ENCODE measurements at places on chromosomes 11 and 22. TPM values are rescaled to one million over a fixed set of nuclear protein-coding genes. Genes with fewer than 3 reads are reported as not detected.

DNA sequence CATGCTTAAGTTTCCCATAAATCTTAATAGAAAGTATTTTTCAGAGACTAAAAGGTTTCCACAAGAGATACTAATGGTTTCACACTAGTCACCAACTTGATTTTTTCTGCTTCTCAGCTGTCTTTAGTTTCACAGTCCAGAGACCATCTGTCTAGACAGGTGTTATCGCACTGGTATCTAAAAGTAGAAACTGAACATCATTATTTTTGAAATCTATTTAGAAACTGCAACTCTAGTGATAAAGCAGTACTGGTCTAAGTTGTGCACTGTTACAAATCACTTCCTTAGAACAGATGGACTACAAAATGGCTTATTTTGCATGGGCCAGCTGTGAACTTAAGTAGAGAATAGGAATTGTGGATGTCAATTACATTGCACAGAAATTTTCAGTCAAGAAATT lies 78.0 kb downstream of the CNTN5 start:
- DNase-seq: no peak

DNA sequence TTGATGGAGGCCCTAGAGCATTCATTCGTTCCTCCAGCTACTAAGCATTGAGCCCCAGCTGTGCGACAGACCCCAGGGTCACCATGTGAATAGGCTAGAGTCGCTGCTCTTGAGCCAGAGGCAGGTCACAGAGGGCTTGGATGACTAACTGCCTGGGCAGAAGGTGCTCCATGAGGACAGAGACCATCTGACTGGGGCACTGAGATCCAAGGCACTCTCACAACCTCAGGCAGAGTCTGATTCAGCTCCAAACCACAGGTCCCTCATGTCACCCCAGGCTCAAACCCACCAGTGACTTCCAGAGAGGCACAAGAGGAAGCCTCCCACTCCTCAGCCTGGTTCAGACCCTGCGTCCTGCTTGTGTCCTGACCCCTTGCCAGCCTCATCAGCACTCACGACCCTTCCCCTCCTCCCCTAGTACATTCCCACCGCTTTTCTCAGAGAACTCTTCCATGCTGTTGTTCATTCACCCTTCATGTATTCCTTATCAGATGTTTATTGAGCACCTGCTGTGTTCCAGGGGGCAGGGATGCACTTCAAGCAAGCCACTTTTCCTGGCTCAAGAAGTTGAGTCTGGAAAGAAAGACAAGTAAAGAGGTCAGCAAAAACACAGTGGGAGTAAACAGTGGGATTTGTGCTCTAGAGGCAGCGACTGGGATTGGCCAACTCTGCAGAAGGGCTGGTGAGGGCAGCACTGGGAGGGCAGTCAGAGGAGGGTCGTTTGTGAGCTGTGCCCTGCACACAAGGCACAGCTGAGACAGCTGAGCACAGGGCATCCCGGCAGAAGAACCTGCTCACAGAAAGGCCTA lies 9.3 kb downstream of the OAF start:
- no peak for DNase-seq

DNA sequence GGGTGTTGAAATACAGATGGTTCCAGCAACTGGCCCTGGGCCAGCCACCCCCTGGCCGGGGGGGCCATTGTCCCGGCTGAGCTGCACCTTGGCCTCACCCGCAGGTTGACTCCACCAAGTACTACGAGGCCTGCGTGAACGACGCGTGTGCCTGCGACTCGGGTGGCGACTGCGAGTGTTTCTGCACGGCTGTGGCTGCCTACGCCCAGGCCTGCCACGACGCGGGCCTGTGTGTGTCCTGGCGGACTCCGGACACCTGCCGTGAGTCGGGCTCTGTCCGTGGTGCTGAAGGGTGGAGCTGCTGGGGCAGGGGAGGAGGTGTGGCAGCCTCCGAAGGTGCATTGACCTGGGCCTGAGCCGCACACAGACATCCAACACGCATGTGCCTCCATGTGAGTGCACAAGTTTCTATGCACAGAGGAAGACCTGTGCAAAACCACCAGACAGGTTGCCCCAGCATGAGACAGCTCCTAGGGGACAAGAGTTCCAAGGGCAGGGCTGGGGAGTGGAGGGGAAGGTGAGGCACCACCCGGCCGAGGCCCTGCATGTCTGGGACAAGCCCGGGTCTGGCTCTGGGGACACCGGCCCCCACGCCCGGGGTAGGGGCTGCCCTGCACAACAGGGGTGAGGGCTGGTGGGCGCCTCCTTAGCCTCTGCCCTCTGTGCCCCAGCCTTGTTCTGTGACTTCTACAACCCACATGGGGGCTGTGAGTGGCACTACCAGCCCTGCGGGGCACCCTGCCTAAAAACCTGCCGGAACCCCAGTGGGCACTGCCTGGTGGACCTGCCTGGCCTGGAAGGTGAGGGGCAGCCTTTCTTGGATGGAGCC lies 16.1 kb downstream of the MUC5B start:
- DNase-seq: peak; percentile 22

DNA sequence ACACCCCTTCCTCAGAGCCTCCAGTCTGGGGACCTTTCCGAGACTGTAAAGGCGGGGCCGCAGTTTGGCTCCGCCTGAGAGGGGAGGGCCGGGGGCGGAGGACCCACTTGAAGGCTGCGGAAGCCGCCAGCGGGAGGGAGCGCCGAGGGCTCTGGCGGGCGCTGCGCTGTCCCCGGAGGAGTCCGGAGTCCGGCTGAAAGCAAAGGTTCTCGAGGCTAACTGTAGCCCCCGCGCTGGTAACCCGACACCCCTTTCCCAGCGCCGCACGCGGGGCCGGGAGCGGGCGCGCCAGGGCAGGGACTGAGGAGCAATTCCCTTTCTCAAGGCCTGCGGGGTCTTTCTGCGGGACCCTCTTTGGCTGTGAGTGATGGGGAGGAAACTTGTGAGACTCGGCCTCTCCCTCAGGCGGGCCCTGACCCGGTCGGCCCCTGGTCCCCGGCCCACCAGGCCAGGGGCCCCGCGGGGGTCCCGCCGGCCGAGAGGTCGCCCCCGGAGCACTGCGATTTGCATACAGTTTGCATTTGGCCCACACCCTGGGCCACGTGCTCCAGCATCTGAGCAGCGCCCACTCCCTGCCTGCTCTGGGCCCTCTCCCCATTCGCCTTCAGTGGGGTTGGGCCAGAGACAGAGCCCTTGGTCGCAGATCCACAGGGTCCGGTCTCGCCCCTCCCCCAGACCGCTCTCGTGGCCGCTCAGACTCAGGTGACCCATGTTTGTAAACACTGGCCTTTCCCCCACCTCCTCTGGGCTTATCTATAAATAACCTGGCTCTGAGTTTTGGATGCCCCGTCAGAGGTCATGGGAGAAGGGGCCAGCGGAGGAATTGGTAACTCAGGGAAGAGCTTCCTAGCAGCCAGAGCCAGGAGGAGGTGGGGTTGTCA lies 519 bp upstream of the ART5 start:
- peak; percentile 81 for DNase-seq

DNA sequence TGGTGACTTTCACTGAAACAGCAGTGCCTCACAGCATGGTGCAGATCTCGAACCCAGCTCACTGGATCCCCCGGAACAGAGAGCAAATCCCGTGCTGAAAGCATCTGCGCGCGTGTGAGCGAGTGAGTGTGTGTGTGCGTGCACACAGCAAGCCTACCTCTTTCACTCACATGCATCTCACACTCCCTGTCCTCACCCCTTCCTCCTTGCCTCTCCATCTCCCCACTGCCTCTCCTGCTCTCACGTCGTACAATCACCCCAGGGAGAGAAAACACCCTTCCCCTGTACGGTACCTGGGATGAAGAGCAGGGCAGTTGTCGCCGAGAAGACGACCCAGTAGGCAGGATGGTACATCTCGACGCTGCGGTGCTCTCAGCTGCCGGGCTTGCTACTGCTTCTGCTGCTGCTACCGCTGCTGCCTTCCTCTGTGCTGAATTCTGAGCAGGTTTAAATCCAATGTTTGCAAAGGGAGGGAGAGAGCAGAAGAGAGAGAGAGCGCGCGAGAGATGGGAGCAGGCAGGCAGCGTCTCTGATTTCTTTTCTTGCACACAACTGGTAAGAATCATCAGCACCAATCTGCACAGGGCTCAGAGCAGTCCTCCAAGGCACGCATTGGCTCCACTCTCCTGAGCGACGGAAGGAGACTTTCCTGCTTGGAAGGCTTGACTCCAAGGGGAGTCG lies at the start of gene OPCML:
Gene OPCML (minus strand): TSS at position 531 of the 681 bp plus-strand sequence.
- DNase-seq: no peak

GRCh38 chr22:42972649-42973535 lies 42.1 kb downstream of the PACSIN2 start:
- DNase-seq: no peak

- no peak for DNase-seq
These were observed 9.7 kb upstream of the CCKBR start for GRCh38 chr11:6249770-6250555.

DNA sequence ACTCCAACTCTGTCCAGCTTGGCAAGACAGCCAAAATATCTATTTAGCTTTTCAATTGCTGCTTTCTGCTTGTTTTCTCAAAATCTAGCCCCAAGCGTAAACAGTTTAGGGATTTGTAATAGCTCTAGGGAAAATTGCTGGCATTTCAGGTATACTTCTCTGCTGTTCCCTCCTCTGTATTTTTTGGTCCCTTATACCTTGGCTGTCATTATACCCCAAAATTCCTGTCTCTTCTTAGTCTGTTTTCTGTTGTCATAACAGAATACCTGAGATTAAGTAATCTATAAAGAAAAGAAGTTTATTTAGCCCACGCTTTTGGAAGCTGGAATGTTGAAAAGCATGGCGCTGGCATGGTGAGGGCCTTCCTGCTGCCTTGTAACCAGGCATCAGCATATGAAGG lies 23.5 kb downstream of the MCAM start:
- no peak for DNase-seq

DNA sequence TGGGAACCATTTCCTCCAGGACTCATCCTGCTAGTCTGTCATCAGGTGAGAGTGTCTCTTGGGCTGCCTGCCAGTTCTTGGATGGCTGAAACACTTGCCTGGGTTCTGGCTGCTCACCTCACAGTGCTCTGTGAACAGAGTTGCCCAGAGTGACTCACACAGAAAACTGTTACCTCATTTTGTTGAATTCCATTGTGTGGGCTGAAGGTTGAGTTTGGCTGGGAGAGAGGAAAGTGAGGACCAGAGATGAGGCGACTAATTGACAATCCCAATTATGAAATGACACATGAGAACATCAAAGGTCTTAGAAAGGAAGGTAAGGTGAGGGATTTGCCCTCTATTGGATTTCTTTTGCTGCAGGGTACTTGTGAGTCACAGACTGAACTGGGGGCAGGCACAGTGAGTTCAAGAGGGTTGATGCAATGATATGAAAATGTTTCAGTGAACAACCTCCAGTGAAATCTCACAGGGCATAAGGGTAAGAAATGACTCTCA lies 20.2 kb upstream of the CALCB start:
- DNase-seq: no peak

DNA sequence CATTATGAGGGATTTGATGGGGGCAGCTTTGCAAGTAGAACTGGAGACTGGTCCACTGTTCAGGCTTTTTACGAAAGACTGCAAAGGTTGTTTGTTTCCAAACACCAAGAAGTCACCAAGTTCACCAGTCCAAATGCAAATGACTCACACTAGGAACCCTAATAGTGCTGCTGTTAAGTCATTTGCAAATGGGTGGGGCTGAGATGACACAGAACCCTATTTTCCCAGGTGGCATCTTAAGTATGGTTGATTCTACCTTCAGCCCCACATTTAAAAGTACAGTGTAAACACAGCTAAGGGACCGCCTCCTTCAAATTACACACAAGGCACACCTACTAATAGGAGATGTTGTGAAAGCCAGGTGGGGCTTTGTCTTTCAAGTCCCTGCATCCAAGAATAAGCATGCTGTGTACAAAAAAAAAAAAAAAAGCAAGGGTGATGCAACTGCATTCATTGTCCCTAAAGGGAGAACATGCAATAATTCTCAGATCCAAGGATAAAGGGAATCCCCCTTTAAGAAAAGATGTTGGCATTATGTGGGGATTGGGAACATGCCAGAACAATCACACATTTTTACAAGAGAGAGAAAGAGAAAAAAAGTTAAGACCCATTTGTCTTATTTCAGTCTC lies 27.3 kb downstream of the BDNF start:
- DNase-seq: no peak

DNA sequence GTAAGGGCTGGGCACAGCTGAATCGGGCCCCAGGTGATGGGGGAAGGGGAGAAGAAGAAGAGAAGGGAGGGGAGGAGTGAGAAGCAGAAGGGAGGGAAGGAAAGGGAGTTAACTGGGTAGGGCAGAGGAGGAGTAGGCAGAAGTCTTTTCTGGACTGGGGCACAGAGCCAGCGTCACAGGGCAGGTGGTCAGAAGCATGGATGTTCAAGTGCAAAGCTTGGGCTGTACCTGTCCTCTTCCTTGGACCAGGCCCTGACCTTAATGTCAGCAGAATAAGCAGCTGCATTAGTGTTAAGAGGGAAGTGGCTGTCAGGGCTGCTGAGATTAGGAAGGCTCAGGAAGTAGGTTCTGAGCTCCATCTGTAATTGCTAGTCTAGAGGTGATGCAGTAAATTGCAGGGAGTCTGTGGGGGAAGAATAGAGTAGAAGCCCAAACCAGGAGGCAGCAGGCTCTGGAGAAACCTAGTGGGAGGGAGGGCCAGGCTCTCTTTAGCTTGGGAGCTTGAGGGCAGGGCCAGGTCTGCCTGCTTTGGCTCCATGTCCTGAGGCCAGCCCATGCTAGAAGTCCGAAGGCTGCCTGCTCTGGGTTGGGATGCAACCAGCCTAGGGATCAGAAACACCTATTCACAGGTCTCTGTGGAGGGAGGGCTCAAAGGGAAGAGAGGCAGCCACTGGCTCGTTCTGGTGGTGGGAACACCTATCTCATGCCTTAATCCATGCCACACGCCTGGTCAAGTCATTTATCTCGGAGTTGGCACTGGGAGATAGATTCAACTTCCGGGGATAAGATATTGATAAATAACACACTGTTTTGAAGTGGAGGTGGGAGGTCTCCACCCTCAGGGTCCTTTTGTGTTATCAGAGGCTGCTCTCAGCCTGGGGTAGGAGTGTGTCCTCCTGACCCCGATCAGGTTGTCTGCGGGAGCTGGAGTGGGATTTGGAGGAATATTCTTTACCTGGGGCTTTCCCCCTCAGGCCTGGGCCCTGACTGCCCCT lies 1.7 kb upstream of the UCP3 start:
- no peak for DNase-seq

- DNase-seq: no peak
These were observed 166.0 kb upstream of the RASSF10 start for GRCh38 chr11:12842933-12843636.

DNA sequence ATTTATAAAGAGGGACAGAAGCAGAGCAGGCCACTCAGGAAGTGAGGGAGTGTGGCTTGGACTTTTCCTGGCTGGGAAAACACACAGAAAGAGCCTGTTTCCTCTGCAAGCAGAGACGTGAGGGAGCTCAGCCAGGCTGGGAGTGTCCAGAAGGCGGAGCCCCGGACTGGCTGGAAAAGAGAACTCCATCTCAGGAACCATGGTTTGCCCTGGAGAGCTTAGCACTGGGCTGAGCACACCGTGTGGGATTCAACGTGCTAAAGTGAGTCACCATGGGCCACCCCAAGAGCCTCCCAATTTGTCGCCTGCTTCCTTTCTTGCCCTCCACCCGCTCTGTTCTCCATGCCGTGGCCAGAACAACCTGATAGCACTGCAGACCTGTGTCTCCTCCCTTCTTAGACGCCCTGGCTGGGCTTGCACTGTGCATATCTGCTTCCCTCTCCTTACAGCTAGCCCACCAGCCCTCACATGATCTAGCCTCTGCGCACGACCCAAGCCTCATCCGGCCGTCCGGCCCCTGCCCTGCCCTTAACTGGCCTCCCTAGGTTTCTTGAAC lies 51.8 kb downstream of the GALNT18 start:
- DNase-seq: no peak

- no peak for DNase-seq
These were observed 27.8 kb downstream of the LIMK2 start for GRCh38 chr22:31239771-31240370.

RIC3 gene
- not detected for polyA plus RNA-seq

PRSS23 gene
- 0.21 TPM for polyA plus RNA-seq

FOLH1 gene
- polyA plus RNA-seq: not detected

OR4A16 gene
- not detected for polyA plus RNA-seq
